ENCODE measurements at places on chromosomes 11 and 22.

DNA sequence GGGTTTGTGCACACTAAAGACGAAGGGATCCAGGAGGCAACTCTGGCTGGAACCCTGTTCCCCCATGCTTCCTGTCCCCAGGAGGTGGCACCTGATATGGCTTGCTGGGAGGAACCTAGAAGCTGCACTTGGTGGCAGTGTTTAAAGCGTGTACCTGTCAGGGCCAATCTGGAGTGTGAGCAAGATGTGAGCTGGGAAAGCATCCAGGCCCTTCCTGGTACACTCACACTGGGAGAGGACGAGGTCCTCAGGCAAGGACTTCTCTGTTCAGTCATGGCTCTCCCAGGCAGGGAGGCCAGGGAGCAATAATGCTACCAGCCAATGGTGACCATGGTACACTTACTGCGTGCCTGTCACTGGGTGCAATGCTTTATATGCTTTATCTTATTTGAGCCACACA lies 130.7 kb upstream of the NECTIN1 start:
- no peak for DNase-seq

- no peak for DNase-seq
Measured at GRCh38 chr11:134583397-134583990, 171.5 kb upstream of the B3GAT1 start.

- no peak for DNase-seq
Measured at GRCh38 chr11:102493524-102493923, 37.0 kb downstream of the MMP7 start.

DNA sequence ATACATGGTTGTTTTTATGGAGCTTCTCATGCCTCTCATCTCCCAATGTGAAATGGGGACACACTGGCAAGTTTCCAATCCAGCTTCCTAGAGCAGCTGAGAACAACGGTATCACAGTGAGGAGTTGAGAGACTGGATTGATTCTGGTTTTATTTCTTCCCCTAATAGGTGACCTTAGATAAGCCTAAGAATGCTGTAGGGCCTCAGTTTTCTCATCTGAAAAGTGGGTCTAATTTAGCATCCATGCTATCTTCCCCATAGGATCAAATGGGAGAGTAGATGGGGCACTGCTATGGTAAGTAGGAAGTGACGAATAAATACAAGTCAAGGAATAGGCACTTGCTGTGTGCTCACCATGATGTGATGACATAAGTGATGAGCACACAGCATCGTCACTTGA lies 61.1 kb upstream of the PHOX2A start:
- DNase-seq, result no peak

- peak; percentile 18 for DNase-seq
Measured at GRCh38 chr11:29534836-29535235, 482.0 kb downstream of the KCNA4 start.

DNA sequence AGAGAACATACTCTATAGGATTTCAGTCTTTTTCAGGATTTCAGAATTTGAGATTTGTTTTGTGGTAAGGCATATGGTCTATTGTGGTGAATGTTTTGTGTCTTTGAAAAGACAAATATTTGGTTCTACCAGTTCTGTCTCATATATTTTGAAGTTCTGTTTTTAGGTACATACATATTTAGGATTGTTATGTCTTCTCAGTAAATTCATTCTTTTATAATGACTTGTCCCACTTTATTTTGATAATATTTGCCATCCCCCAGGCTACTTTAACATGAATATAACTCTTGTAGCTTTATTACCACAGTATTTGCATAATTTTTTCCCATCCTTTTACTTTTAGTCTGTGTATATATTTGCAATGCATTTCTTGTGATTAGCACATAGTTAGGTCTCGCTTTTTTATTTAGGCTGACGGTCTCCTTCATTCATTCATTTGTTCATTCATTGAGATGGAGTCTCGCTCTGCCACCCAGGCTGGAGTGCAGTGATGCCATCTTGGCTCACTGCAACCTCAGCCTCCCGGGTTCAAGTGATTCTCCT lies 32.1 kb downstream of the MTMR3 start:
- peak; percentile 63 for DNase-seq

- DNase-seq, result no peak
Measured at GRCh38 chr22:25203082-25203481, 3.4 kb downstream of the CRYBB3 start.

GRCh38 chr11:79062814-79063762 lies 377.7 kb downstream of the TENM4 start:
- no peak for DNase-seq

GRCh38 chr22:25120761-25121212 lies 78.9 kb upstream of the CRYBB3 start:
- no peak for DNase-seq

DNA sequence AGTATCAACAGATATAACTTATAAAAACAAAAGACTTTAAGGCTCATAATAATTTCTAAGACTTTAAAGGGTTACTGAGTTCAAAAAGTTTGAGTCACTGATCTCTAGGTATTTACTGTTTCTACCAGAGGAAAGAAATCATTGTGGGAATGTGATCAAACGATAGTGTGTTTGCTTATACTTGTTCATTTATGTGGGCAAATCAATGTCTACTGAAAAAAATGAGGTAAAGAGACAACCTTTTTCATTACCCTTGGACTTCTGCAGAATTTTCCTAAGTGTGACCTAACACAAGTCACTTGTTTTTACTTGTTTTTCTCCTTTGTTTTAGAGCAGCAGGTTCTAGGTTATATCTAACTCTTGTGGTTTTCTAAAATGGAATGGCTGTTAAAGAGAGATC lies 65.4 kb downstream of the PRR5L start:
- DNase-seq, result no peak

DNA sequence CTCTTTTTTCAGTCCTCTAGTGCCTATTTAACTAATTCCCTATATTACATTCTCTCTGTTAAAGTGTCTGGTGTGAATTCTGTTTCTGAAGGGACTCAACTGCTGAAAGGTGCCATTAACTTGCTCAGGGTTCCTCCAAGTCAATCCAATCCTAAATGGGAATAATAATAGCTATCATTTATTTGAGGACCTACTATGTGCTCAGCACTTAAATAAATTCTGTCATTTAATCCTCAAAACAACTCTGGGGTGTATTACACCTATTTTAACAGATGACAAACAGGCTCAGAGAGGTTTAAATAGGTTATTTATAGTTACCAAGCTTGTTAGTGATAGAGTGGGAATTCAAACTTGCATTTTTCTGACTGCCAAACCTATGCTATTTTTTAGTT lies 40.6 kb upstream of the POLD3 start:
- no peak for DNase-seq

GRCh38 chr11:60610702-60611101 lies 88.7 kb upstream of the MS4A8 start:
- DNase-seq, result no peak

- DNase-seq, result no peak
Measured at GRCh38 chr11:60378354-60378753, at the start of gene MS4A7. Gene MS4A7, plus strand, starts transcription at chr11:60378532. Its CDS starts 4,610 bp downstream, at chr11:60383142.

- DNase-seq, result no peak
Measured at GRCh38 chr11:68386331-68386978, 74.1 kb downstream of the LRP5 start.

- no peak for DNase-seq
Measured at GRCh38 chr22:23383491-23384361, 196.4 kb downstream of the IGLL1 start.

DNA sequence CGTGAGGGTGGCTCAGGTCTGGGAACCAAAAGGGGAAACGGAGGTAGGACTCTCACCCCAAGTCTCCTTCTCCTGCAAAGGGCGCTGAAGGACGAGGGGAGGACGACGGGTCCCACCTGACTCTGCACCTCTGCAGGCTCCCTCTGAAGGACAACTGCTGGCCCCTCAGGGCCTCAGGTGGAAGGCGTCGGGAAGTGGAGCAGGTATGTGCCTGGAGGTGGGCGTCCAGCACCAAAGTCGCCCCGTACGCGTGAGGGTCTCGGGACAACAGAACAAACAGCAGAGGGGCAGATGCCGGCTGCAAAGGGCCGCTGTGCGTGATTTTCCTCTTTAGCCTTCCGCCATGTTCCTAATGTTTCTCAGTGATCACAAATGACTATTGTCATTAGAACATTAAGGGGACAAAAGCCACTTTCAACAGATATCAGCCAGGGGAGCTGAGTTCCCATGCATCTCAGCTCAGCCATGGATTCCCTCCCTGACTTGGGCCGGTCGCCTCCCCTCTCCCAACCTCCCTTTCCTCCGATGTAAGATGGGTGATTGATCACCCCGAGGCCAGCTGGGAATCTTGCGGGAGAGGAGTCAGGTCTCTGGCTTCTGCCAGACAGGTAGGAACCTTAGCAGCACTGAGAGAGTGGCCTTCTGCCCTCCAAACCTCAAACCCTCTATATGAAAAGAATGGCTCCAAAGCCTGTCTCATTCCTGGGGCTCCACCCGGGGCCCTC lies 836 bp downstream of the SLC16A8 start:
- DNase-seq, result no peak

- DNase-seq, result peak; percentile 34
Measured at GRCh38 chr22:50089682-50090411, at the start of gene MOV10L1. Gene MOV10L1, plus strand, starts transcription at chr22:50090006. Its CDS starts 83 bp downstream, at chr22:50090089.

DNA sequence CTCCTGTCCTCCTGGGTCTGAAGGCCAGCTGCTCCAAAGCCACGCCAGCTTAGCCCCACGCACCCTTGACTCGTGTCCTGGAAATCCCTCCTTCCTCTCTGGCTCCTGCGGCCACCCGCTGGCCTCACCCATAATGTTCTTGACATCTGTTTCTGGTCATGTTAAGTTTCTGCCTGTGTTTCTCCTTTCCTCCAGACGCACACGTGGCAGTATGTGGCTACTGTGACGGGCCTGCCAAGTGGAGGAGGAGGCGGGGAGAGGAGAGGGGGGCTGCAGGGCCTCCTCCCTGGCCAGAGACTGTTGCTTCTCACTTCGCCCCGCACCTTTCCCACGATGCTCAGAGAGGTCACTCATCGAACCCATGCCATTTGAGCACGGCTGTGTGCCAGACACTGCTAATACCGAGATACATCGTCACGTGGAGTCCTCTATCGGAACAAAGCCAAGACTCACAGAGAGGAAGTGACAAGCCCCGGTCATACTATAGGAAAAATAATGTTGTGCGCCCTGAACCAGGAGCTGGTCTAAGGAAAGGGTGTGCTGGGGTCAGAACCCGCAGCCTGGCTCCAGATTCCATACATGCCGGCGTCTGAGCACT lies 11.5 kb downstream of the C1QTNF6 start:
- DNase-seq, result peak; percentile 90

DNA sequence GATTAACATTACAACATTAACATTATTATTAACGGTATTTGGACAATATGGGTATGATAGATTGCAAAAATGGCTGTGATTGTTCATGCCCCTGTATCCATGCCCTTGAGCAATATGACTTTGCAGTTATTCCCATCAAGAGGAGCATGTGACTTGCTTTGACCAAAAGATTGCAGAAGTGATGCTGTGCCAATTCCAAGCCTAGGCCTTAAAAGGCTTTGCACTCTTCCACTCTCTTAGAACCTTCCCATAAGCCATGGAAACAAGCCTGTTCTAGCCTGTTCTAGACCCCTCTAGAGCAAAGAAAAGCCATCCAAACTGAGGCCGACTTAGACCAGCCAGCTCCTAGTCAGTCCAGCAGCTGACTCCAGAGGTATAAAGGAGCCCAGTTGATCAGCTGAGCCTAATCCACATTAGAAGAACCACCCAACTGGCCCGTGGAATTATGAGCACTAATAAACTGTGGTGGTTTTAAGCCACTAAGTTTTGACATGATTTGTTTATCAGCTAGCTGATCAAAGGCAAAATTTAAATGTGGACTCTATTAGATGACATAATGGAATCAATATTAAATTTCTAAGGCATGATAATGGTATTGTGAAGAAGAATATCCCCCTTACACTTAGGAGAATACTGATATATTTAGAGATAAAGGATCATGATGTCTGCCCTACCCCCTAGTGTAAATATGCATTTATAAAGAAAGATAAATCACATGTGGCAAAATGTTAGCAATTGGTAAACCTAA lies 28.6 kb downstream of the RAB30 start:
- peak; percentile 36 for DNase-seq

GRCh38 chr11:88179141-88179540 lies 3.9 kb upstream of the RAB38 start:
- no peak for DNase-seq

DNA sequence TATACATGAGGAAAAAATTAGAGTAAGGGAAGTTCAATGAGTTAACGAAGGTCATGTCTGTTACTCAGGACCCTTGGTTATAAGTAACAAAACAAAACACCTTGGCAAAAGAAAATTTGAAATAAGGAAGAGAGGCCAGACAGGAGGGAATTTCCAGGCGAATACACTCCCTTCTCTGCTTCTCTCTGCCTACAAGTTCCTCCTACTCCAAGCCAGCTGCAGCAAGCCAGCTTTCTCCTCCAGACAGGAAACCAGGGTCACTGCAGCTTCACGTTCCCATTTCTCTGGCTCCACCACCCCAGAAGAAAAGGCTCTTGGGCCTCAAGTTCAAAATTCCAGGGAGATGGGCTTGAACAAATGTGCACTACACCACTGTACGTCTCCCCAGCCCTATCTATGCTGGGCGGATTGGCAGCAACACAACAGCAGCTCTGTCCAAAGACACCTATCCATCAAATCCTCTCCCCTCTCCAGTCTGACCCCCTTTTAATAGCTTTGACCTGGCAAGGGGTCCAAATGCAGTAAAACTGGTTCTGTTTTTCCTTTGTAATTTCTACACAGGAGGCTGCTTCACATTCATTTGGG lies 27.7 kb downstream of the SMCO4 start:
- no peak for DNase-seq

DNA sequence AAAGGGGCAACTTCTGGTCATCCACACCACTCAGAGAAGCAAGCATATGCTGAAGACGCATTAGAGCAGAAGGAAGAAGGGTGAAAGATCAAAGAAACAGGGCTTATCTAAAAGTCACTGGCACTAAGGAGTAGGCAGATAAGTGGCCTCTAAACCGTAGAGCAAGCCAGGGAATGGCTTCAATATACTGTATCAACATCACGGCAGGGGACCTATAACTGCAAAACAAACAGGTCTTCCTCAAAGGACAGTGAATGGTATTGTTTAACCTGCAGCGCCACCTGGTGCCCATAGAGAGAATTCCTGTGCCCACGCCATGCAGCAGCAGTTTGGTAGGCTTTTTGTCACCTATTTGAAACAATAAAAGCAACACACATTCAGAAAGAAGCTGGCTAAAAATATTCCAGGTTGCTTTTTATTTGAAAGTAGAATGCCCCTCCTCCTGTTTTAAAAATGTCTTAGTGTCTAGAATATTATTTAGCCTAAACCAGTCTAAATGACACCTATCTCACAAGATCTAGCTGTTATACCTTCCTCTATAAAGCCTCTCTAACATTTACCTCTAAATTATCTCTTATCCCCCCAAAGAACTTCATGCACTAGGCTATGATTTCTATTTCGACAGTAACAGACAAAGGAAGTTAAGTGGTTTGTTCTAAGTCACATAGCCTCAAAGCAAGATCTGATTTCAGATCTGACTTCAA lies 21.8 kb downstream of the SNX19 start:
- DNase-seq, result peak; percentile 73

Measured in fibroblast of skin of scalp (primary cell).